Aortic smooth muscle cell (primary cell): ENCODE measurements at places on chromosomes 16 and 17. TPM values are rescaled to one million over a fixed set of nuclear protein-coding genes. Genes with fewer than 3 reads are reported as not detected.

Gene GRN
- 240 and 273 TPM in 2 replicates for total RNA-seq

Gene IST1
- 112 and 149 TPM in 2 replicates for total RNA-seq

Gene PABPN1L
- total RNA-seq: not detected in 2 replicates

Gene KCNG4
- under 0.01 TPM in 1 of 2 replicates, not detected in the other for total RNA-seq

Gene SECTM1
- 4.4 and 5.5 TPM in 2 replicates for total RNA-seq

Gene COG8
- 27.3 and 28.1 TPM in 2 replicates for total RNA-seq

Gene CES5A
- not detected in 2 replicates for total RNA-seq

Gene CMTM4
- total RNA-seq: 9.1 and 10.4 TPM in 2 replicates

Gene SLC13A5
- not detected in 2 replicates for total RNA-seq

Gene AOC2
- total RNA-seq: 0.40 and 0.56 TPM in 2 replicates

Gene KREMEN2
- total RNA-seq: not detected in 2 replicates

Gene KRTAP4-1
- not detected in 2 replicates for total RNA-seq

Gene KCNJ2
- 0.25 and 0.53 TPM in 2 replicates for total RNA-seq

Gene GP1BA
- total RNA-seq: not detected in 2 replicates

Gene MMP25
- total RNA-seq: not detected in 2 replicates

Gene TPSAB1
- total RNA-seq: not detected in 2 replicates

Gene ZPBP2
- not detected in 2 replicates for total RNA-seq

Gene ATP2C2
- 0.06 TPM in 1 of 2 replicates, not detected in the other for total RNA-seq

Gene SLC4A1
- total RNA-seq: not detected in 2 replicates

Gene CDRT15L2
- not detected in 2 replicates for total RNA-seq

Gene KCNH4
- not detected in 2 replicates for total RNA-seq

Gene BAIAP3
- 0.92 and 1.2 TPM in 2 replicates for total RNA-seq

Gene KRTAP9-4
- total RNA-seq: not detected in 2 replicates

Gene KIF2B
- total RNA-seq: not detected in 2 replicates

Gene MAPT
- total RNA-seq: 0.13 and 0.19 TPM in 2 replicates

Gene SOX8
- 1.4 and 4.5 TPM in 2 replicates for total RNA-seq

Gene SLC16A13
- total RNA-seq: 0.12 and 0.13 TPM in 2 replicates

Gene RBFOX1
- total RNA-seq: not detected in 2 replicates

Gene USH1G
- not detected in 2 replicates for total RNA-seq

Gene NEURL4
- 14.2 and 18.9 TPM in 2 replicates for total RNA-seq

Gene KRT34
- total RNA-seq: not detected in 2 replicates

Gene GGT6
- not detected in 2 replicates for total RNA-seq

Gene FA2H
- not detected in 2 replicates for total RNA-seq

Gene C1QTNF1
- total RNA-seq: 138 and 208 TPM in 2 replicates

Gene TBC1D3H
- not detected in 2 replicates for total RNA-seq

Gene BLTP2
- 182 and 257 TPM in 2 replicates for total RNA-seq

Gene KRT33B
- total RNA-seq: not detected in 2 replicates

Gene NT5M
- 1.1 and 1.3 TPM in 2 replicates for total RNA-seq

Gene FOXJ1
- total RNA-seq: not detected in 2 replicates

Gene CCL14
- total RNA-seq: 0.40 TPM in 1 of 2 replicates, not detected in the other

Gene HOXB6
- 0.13 TPM in 1 of 2 replicates, not detected in the other for total RNA-seq

Gene CCL5
- 0.13 TPM in 1 of 2 replicates, not detected in the other for total RNA-seq

Gene FN3K
- 8.2 and 11.5 TPM in 2 replicates for total RNA-seq

Gene CDC42EP4
- 44.5 and 59.1 TPM in 2 replicates for total RNA-seq

Gene ZBTB4
- total RNA-seq: 18.2 and 23.6 TPM in 2 replicates

Gene ARRB2
- total RNA-seq: 3.0 and 3.6 TPM in 2 replicates

Gene EFNB3
- total RNA-seq: under 0.01 and 0.12 TPM in 2 replicates

Gene C16orf96
- not detected in 2 replicates for total RNA-seq

Gene INCA1
- total RNA-seq: 0.13 and 0.25 TPM in 2 replicates
